T-cell (primary cell): ENCODE measurements at places on chromosomes 12 and 14.

DNA sequence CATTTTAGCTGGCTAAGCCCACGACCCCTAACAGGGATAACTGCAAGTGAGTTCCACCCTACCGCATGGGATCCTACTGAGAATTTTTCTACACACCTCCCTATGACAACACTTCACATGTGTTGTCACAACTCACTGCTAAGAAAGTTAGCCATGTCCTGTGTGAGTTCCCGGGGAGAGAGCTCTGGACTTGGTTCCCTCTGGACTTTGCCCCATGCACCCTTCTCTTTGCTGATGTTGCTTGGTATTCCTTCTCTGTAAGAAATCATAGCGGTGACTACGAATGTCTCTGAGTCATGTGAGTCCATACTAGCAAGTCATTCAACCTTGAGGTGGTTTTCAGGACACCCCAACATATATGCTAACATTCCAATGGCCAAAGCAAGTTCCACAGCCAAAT, 9.5 kb upstream of the CDKN3 start:
- no peak for DNase-seq

DNA sequence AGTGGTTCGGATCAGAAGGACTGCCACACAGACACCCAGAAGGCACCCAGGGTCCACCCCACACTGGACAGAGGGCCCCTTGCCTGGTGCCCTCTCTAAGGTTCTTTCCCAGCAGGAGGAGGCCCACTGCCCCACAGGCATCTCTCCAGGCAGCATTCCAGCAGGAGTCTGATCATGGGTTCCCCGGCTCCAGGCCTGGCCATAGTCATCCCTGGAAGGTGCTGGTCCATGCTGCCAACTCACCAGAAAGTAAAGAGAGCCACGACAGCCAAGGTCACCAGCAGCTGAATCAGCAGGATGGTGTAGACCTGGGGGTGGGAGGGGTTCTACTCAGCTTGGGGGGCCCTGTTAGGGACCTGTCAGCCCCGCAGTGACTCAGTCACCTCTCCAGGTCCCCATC, 6.4 kb downstream of the FAIM2 start:
- no peak for DNase-seq

GRCh38 chr12:64036414-64036813, 185.7 kb downstream of the KICS2 start:
- no peak for DNase-seq

GRCh38 chr12:121571920-121572319, 8.9 kb downstream of the KDM2B start:
- DNase-seq = no peak

DNA sequence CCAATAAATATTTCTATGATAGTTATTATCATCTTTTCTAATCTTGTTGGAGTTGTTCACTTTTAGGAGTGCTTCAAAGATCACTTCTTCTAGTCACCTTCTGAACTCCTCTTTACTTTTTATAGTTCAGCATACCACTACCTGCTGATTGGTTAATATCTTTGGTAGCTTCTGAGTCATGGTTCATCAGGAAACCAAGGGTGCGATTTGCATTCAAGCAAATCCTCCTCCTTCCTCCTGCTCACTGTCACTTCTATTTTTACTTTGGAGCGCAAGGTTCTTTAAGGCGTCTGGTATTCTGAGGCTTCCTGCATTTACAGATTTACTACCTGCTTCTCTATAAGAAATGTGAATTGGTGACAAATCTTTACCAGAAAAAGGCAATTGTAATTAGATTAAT, 24.0 kb downstream of the SYT1 start:
- DNase-seq = no peak
